H54 (cell line): ENCODE measurements at places on chromosomes 11 and 22.

DNA sequence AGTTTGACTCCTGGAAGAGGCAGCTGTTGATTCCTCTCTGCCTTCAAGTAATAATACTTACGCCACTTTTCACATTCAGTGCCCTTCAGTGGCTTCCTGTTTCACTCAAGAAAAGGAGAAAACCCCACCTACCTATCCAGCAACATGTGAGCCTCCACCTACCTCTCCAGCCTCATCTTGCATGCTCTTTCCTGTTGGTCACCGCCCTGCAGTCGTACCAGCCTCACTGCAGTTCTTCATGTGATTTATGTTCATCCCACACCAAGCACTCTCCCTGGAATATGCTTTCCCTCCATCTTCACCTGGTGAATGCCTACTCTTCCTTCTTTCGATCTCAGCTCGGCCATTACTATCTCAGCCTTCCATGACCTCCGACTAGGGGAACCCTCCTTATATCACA lies 21.8 kb upstream of the YWHAH start:
- no peak for DNase-seq

DNA sequence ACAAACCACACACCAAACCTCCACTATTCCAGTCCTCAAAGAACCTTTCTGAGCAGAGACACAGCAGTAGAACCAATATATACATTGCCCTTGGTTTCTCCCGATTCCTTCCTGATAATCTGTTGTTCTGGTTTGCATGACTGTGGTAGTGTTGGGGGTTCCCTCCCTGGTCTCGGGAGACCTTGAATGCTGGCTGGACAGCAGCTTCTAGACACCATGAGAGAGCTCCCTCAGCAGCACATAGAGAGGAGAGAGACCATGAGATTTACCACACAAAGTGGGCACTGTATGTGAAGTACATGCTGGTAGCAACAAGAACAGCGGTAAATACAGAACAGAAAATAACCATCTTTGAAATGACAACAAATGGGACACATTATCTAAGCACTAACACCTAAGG lies 2.6 kb downstream of the C11orf91 start:
- no peak for DNase-seq

DNA sequence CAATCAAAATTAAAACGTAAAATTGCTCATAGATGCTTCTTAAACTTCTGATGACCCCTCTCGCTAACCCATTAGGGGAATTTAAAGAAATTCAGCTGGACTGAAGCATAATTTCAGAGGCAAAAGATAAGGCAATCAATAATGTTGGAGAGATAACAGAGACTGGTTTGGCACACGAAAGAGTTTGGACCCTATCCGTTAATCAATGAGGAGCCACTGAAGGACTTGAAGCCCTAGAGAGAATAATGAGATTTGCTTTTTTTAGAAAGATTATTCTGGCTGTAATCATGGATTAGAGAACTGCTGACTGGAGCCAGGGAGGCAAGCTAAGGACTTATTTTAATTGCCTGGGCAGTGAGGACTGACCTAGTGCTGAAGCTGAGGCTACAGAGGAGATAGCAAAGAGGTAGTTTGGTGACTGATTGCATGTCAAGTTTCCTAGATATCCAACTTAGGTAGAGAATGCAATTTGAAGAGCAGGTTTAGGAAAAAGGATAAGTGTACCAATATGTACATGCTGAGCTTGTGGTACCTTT lies 11.9 kb upstream of the ARHGAP42 start:
- no peak for DNase-seq

DNA sequence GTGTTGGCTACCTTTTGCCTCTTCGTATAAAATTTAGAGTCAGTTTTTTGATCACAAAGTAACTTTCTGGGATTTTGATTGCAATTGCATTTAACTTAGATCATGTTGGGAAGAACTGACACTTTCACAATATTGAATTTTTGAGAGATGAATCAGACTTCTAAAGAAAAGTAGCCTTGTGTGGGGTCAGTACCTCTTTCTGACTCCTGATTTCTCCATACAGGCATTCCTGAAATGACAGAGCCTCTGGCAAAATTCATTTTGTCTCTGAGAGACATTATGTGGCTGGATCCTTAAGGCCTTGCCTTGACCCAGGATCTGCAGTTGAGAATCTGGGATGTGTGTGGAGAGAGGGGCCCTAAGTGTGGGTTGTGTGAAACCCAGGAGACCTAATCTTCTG lies 37.8 kb downstream of the PPFIBP2 start:
- no peak for DNase-seq

DNA sequence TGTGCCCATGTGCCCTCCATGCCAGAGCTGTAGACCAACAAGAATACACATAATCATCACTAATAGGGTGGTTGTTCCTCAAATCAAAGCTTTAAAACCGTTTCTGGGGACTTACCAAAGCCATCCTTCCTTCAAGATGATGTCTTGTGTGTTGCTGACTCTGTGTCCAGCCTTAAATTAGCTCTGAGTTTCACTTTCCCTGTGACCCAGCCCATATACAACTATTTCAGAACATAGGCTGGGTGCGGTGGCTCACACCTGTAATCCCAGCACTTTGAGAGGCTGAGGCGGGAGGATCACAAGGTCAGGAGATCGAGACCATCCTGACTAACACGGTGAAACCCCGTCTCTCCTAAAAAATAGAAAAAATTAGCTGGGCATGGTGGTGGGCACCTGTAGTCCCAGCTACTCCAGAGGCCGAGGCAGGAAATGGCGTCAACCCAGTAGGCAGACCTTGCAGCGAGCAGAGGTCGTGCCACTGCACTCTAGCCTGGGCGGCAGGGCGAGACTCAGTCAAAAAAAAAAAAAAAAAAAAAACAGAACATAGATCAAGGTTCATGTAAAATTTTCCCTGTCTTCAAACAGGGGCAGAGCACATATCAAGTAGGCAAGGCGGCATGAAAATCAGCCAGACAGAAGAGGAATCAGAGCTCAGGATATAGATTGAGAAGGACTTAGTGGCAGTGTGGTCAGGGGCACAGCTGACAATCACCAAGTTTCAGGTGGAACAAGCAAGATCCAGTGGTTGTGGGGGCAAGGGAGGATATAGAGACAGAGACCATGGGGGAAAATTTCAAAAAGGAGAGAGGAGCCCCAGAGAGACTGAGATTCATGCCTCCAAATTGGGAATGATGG lies at the start of gene PLAAT2:
Gene PLAAT2, minus strand, starts transcription at position 179 of the 855 bp plus-strand sequence. Its CDS starts 55 bp downstream, at position 124.
- no peak for DNase-seq

DNA sequence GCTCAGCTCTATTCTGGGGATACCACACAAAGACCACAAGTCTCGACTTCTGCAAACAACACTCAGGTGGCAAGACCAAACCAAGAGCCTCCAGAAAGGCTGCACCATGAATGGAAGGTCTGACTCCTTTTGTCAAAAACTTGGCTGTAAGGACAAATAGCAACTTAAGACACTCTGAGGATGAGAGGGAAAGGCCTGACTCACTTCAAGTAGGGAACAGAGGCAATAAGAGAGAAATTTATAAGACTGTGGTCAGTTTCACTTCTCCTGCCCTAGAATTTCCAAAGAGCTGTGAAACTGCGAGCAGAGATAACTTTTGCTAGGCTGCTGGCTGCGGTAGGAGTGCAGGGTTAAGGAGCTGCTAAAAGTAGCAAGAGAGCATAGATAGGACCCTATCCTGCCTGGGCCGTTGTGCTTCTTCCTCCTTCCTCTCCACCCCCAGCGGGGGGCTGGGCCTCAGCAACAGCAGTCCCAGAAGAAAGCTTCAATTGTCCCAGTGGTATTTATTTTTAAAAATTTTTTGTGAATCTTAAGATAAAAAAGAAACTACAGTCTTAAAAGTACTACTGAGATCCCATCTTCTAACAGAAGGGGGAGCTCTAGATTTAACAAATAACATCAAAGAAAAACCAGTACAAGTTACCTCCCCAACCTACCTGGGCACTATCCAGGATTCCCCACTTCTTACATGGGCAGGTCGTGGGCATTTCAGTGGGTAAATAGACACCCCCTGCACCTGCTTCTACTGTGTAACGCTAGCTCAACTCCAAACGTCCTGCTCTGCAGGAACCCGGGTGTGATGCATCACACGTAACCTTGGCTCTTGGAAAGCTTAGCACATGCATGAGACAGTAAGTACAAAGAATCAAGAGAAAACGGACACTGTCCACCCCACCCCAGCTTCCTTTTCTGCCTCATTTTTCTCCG lies 66.4 kb downstream of the SGSM3 start:
- no peak for DNase-seq

- no peak for DNase-seq
Measured at GRCh38 chr11:66315498-66315885, 1.4 kb downstream of the CD248 start.

DNA sequence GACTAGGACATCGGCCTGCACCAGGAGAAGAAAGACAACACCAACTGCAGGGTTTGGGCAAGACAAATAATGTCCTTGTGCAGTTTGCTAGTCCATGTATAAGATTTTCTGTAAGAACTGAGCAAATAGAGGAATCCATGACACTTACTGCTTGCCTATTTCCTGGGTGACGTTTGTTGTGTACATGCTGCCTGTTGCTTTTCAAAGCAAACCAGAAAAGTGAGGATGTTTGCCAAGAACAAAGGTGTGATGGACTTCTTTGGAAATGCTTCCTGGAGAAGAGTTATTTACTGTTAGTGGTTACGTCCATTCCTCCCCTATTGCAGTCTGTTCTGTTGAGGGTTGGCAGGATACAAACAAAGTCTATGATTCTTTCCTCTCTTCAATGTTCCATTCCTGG lies 126.5 kb downstream of the CASP12 start:
- DNase-seq, result no peak

- DNase-seq, result no peak
Measured at GRCh38 chr11:33706966-33707365, 6.3 kb upstream of the C11orf91 start.

GRCh38 chr11:67420646-67421429 lies 5.4 kb downstream of the CARNS1 start:
- peak; percentile 78 for DNase-seq

- no peak for DNase-seq
Measured at GRCh38 chr11:58625826-58626460, 3.5 kb downstream of the CNTF start.

GRCh38 chr22:26364066-26365015 lies 64.7 kb upstream of the ASPHD2 start:
- DNase-seq, result peak; percentile 18

- no peak for DNase-seq
Measured at GRCh38 chr11:47111318-47111804, 65.3 kb downstream of the ARFGAP2 start.

- no peak for DNase-seq
Measured at GRCh38 chr22:22025320-22026156, 43.0 kb upstream of the TOP3B start.

DNA sequence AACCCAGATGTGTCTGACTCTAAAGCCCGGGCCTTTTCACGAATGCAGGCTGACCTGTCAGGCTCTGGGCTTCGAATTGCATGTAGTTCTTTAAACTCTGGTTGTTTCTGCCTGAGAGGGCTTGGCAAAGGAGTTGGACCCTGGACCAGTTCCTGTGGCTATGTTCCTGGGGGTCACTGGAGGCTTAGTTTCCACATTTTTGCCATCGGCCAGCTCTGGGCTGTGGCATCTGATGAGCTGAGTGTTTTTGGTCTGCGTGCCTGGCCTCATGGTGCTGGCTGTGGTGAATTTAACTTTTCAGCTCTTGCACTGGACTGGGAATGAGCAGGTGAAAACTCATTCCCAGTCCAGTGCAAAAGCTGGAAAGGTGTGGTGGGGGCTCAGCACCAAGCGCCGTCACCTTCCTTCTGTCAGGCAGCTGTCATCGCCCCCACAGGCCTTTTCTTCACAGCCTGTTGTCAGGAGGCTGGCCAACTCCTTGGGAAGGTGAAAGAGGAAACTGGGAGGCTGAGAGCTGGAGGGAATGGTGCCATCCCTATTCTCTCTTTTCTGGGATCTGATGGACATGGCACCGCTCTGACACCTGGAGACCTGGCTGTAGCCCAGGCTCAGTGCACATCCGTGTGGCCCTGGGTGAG lies 123.6 kb downstream of the ADAMTS15 start:
- no peak for DNase-seq

DNA sequence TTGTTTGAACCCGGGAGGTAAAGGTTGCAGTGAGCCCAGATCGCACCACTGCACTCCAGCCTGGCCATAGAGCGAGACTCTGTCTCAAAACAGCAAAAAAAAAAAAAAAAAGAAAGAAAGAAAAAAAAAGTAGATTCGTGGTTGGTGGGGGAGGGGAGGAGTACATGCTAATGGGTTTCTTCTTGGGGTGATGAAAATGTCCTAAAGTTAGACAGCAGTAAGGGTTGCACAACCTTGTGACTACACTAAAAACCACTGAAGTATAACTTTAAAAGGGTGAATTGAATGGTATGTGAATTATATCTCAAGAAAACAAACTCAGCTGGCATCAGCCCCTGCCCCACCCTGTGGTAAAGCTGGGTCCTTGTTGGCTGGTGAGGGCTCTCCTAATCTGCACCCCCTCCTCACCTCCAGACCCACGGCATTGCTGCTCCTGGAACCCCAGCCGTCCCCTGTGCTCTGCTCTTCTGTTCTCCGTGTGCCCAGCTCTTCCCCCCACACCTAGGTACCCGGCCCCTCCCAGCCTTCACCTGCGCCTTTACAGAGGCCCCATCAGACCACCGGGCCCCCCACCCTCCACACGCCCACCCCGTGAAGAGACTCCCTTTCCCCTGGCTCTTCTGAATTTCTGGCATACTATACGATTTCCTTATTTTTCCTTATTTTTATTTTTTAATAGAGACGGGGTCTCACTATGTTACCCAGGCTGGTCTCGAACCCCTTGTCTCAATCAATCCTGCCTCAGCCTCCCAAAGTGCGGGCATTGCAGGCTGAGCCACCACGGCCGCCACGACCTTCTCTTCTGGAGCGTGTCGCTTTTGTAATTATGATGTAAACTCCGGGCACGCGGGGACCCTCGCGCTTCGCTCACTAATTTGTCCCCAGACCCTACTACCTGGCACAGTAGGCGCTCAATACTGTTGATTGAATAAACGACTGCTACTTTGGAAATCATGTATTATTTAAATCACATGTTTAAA lies 924 bp upstream of the FADD start:
- no peak for DNase-seq

DNA sequence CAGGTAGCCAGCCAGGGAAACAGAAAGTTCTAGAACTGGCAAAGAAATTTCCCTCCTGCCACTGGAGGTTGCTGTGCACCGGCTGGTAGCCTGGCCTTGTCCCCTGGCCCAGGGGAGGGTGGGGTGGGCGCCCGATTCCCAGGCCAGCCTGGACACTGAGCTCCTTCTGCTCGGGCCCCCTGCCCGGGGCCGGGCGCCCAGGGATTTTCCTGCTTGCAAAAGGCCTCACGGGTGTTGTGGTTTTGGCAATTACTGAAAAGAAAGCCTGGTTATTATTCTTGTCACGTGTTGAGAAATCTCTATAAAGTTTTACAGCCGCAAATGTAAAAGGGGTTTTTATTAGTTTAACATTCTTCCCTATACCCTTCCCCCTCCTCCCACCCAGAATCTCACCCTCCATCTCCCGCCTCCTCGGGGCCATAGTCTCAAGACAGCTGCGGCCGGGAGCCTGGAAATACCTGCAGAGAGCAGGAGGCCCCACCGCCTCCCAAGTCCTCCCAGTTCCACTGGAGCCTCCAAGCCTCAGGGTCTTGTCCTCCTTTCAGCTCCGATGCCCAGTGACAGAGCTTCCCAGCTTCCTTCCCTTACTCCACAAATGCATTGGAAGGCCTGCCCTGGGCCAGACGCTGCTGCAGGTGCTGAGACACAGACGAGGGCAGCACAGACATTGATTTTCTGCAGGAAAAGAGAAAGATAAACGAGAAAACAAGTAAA lies 1515.6 kb downstream of the TBC1D22A start:
- no peak for DNase-seq
